ENCODE measurements at places on chromosomes 16 and 17. TPM values are rescaled to one million over a fixed set of nuclear protein-coding genes. Genes with fewer than 3 reads are reported as not detected.
A peak's percentile ranks its signal among the peaks of the same experiment; 100 is the strongest.

Gene PEX12
- polyA plus RNA-seq: 2.4 TPM

Gene MMP28
- polyA plus RNA-seq: not detected

Gene KRT31
- not detected for polyA plus RNA-seq

Gene IRX3
- not detected for polyA plus RNA-seq

Gene ZNF205
- not detected for polyA plus RNA-seq

Gene PRAC1
- polyA plus RNA-seq: not detected

Gene CHST4
- polyA plus RNA-seq: not detected

Gene VPS9D1
- polyA plus RNA-seq: 0.55 TPM

Gene INPP5K
- 102 TPM for polyA plus RNA-seq

Gene PLA2G10
- polyA plus RNA-seq: not detected

Gene SLC5A11
- not detected for polyA plus RNA-seq

DNA sequence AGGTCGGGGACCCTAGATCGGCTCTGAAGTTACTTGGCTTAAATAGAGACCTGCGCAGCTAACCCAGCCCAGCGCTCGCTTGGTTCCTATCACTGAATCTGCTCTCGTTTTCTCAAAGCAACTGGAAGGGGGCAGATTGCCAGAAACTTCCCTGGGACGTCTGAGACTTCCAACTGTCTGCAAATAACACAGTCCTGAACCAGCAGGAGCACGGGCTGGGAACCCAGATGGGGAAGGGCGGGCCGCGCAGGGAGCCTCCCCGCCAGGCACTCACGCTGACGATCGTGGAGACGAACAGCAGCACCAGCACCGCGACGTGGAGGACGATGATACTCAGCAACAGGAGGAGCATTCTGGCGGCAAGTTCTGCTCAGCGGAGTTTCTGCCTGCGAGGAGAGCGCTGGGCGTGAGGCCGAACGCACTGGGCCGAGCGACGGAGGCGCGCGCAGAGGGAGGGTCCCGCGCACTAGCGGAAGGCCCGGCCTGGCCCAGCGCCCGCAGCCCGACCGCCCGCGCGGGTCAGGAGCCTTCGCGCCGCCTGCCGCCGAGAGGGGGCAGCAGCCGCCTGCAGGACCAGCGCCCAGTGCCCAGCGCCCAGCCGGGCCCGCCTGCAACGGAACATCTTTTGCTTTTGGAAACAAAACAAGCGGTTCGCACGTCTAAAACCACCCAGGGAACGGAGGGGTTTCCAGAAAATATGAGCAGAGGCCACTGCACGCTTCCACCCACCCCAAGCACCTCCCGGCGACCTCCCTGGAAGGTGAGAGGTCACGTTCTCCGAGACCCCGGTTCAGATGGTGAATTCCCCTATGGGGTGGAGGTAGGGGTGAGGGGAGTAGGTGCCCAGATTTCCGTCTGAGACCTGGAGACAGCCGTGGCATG lies 4.5 kb downstream of the PMP22 start:
- H3K27me3 ChIP-seq: peaks cover 77% of the 10 kb centered on the region
- H3K36me3 ChIP-seq: no peaks in the 10 kb centered on the region
- H3K4me1 ChIP-seq: peaks cover 24% of the 10 kb centered on the region
- peak; percentile 18 for DNase-seq
- peak overlapping the region; percentile 21 for H3K4me3 ChIP-seq

DNA sequence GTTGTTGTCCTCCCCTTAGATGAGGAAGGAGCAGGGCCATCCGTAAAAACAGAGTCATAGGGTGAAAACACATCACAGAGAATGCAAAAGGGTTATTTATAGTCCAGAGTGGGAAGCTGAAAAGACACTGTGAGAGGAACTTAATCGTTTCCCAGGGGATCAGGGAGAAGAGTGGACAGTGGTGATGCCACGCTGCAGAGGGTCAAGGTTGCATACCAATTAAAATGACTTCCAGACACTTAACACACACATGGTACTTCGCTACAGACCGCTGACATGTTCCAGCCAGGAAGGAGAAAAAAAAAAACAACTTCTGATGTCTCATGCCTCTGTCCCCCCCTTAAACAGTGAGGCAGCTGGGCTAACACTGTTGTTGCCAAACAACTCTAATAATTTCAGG lies 713.8 kb upstream of the RBFOX1 start:
- H3K4me3 ChIP-seq: no peak overlapping the region
- H3K27ac ChIP-seq: no peak overlapping the region
- DNase-seq: no peak
- no peaks in the 10 kb centered on the region for H3K4me1 ChIP-seq

GRCh38 chr16:73037845-73038570 lies 9.9 kb downstream of the ZFHX3 start:
- no peak overlapping the region for H3K4me3 ChIP-seq
- no peak for DNase-seq
- no peaks in the 10 kb centered on the region for H3K36me3 ChIP-seq
- H3K4me1 ChIP-seq: peaks cover 11% of the 10 kb centered on the region

- no peaks in the 10 kb centered on the region for H3K27me3 ChIP-seq
- no peaks in the 10 kb centered on the region for H3K36me3 ChIP-seq
- peak overlapping the region; percentile 99 for H3K4me3 ChIP-seq
- H3K27ac ChIP-seq: peak overlapping the region; percentile 76
- DNase-seq: no peak
- peaks cover 44% of the 10 kb centered on the region for H3K4me1 ChIP-seq
Measured at GRCh38 chr17:1626333-1626732, 2.3 kb downstream of the SLC43A2 start.

GRCh38 chr17:948284-948852 lies 31.2 kb downstream of the NXN start:
- peaks cover 3% of the 10 kb centered on the region for H3K4me1 ChIP-seq
- H3K4me3 ChIP-seq: no peak overlapping the region
- H3K27ac ChIP-seq: no peak overlapping the region
- no peak for DNase-seq
- H3K27me3 ChIP-seq: peaks cover 8% of the 10 kb centered on the region
- H3K36me3 ChIP-seq: no peaks in the 10 kb centered on the region

- peak; percentile 42 for DNase-seq
- H3K4me1 ChIP-seq: peaks cover 22% of the 10 kb centered on the region
- no peaks in the 10 kb centered on the region for H3K36me3 ChIP-seq
Measured at GRCh38 chr17:7261379-7262191, 693 bp downstream of the CLDN7 start.

DNA sequence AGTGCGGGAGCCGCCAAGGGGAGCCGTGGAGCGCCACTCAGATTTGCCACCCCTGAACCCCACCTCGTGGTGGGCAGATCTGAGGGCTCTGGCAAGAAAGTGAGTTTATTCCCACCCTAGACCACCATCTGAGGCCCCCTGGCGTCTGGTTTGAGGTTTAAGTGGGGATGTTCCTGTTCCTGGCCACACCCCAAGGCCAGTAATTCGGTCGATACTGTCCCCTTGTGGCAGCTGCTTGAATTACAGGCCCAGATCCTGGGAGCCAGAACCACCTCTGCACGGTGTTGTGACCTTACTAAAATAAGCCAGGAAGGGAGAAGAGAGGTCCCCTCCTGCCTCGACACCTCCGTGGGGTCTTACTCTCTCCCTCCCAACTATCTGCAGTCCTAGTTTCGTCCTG lies 3.3 kb upstream of the LAT start:
- no peak for DNase-seq
- peaks cover 39% of the 10 kb centered on the region for H3K4me1 ChIP-seq
- peaks cover 12% of the 10 kb centered on the region for H3K27me3 ChIP-seq
- H3K36me3 ChIP-seq: peaks cover 35% of the 10 kb centered on the region

- peak; percentile 21 for DNase-seq
- H3K36me3 ChIP-seq: no peaks in the 10 kb centered on the region
- H3K27ac ChIP-seq: no peak overlapping the region
Measured at GRCh38 chr16:58462997-58463941, 36.7 kb upstream of the NDRG4 start.

DNA sequence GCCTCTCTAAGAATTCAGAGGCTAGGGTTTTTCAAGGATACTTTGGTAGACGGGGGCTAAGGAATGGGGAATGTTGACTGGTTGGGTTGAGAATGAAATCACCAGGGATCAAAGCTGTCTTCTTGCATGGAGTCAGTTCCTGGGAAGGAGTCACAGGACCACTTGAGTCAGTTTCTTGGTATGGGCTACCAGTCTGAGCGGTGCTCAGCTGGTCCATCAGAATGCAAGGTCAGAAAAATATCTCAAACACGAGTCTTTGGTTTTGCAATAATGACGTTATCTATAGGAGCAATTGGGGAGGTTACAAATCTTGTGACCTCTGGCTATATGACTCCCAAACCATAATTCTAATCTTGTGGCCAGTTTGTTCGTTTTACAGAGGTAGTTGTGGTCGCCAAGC lies 18.4 kb downstream of the CHD9NB start:
- H3K27ac ChIP-seq: no peak overlapping the region
- H3K36me3 ChIP-seq: peaks cover 8% of the 10 kb centered on the region
- DNase-seq: no peak
- no peaks in the 10 kb centered on the region for H3K4me1 ChIP-seq

- H3K36me3 ChIP-seq: no peaks in the 10 kb centered on the region
- H3K27me3 ChIP-seq: peaks cover 41% of the 10 kb centered on the region
- no peak for DNase-seq
- H3K27ac ChIP-seq: no peak overlapping the region
- no peak overlapping the region for H3K4me3 ChIP-seq
- H3K4me1 ChIP-seq: no peaks in the 10 kb centered on the region
Measured at GRCh38 chr17:80517641-80518040, 27.0 kb upstream of the RPTOR start.

- H3K36me3 ChIP-seq: peaks cover 5% of the 10 kb centered on the region
- no peak for DNase-seq
- H3K4me1 ChIP-seq: no peaks in the 10 kb centered on the region
- no peak overlapping the region for H3K4me3 ChIP-seq
- H3K27me3 ChIP-seq: no peaks in the 10 kb centered on the region
Measured at GRCh38 chr16:54048586-54049495, 237.7 kb downstream of the IRX3 start.

DNA sequence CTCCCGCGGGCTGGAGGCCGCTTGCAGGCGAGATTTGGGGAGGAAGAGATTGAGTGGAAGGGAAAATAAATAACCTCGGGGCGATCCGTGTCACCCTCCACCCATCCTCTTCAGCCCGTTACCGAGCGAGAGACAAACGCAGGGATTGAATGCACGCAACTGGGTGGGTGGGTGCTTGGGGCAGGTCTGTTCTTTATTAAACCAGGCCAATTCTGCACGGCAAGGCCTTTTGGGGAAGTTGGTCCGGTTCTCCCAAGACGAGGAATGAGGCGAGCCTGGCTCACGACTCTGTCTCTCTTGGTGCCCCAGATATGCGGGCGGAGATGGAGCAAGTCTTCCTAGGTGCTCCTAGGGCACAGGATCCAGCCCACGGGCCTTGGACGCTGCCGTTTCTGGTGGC lies 396 bp upstream of the HOXB7 start:
- H3K27me3 ChIP-seq: peaks cover 91% of the 10 kb centered on the region
- H3K36me3 ChIP-seq: peaks cover 8% of the 10 kb centered on the region
- H3K4me1 ChIP-seq: peaks cover 43% of the 10 kb centered on the region

DNA sequence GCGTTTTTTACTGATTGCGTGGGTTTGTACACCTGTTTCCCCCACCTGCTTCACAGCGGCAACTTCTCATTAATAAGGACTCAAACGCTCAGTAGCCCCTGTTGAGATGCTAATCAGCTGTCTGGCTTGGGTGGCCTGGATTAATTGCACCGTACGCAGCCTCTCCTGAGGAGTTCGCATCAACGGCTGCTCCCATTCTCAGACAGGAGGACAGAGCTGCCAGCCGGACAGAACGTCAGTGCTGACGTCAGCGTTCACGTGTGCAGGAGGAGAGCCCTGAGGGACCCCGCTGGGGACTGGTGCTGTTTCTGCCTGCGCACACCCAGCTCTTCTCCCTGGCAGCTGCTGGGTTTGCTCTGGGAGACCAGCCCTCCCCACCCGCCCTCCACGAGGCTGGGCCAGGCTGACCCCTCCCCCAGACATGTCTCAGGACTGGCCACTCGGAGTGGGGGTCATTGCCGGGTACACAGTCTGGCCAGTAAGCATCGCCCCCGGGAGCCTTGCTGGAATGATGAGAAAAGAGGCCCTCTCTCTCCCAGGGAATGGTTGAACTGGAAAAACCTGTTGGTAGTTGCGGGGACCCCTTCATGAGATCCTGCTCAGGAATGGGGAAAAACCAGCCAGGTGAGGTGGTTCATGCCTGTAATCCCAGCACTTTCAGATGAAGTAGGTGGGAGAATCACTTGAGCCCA lies 5.7 kb upstream of the BANP start:
- peak; percentile 52 for DNase-seq
- peak overlapping the region; percentile 88 for H3K4me3 ChIP-seq
- H3K36me3 ChIP-seq: no peaks in the 10 kb centered on the region
- H3K27me3 ChIP-seq: no peaks in the 10 kb centered on the region
- peak overlapping the region; percentile 89 for H3K27ac ChIP-seq
- H3K4me1 ChIP-seq: peaks cover 20% of the 10 kb centered on the region

DNA sequence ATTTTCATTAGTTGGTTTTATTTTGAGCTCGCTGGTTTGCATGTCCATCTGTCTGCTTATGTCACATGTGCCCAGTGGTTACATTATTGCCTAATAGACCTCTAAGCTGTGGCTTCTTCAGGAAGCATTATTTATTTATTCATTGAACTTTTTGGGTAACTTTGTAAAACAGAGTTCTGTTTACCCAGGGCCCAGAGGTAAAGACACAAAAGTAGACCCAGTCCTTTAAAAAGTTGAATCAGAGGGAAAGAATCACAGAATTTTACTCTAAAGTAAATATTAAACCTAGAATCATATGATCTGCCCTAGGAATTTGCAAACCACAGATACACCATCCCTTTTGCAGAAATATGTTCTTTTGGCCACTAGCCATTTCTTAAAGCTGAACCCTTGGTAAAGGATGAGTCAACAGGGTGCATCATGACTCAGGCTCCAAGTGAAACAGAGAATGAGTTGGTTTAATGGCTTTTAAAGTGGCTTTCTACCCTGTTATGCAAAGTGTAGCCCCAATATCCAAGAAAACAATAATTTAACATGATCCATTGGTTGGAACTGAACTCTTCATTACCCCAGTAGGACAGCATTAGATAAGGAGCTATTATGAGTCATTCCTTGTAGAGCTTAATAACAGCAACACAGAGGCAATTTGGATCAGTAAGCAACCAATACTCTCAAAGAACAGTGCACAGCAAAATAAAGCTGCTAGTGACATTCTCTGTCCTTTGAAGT lies 236.3 kb downstream of the KCNJ2 start:
- no peak overlapping the region for H3K4me3 ChIP-seq
- no peaks in the 10 kb centered on the region for H3K4me1 ChIP-seq
- DNase-seq: no peak
- no peaks in the 10 kb centered on the region for H3K27me3 ChIP-seq
- H3K27ac ChIP-seq: no peak overlapping the region
- H3K36me3 ChIP-seq: no peaks in the 10 kb centered on the region

- no peak overlapping the region for H3K4me3 ChIP-seq
- no peaks in the 10 kb centered on the region for H3K36me3 ChIP-seq
- no peaks in the 10 kb centered on the region for H3K4me1 ChIP-seq
Measured at GRCh38 chr17:41710472-41711090, 1.6 kb upstream of the GAST start.

- no peak overlapping the region for H3K4me3 ChIP-seq
- no peak overlapping the region for H3K27ac ChIP-seq
- no peaks in the 10 kb centered on the region for H3K36me3 ChIP-seq
Measured at GRCh38 chr16:15996432-15997109, 47.2 kb downstream of the ABCC1 start.

Measured in naive B cell (primary cell).